ENCODE measurements at places on chromosomes 1 and 21.

GRCh38 chr21:32064281-32064910, 191.6 kb downstream of the HUNK start:
- H3K27me3 ChIP-seq = no peaks in the 10 kb centered on the region
- no peaks in the 10 kb centered on the region for H3K36me3 ChIP-seq
- no peak overlapping the region for H3K27ac ChIP-seq
- H3K4me3 ChIP-seq = no peak overlapping the region
- H3K4me1 ChIP-seq = no peaks in the 10 kb centered on the region
- DNase-seq = no peak

DNA sequence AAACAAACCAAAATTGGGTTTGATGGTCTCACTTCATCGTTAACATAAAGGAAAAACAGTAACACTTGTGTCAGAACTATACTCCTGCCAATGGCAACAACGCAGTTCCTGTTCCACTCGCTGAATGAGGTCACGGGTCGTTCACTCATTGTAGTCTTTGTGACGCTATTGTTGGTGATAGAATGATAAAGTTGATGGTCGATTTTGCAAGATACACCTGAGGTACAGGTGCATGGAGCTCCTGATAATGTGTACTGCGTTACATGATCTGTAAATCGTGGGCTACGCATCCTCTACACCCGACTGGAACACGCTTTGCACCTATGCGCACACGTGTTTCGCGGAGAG, 391 bp upstream of the CENPS start:
- no peaks in the 10 kb centered on the region for H3K27me3 ChIP-seq
- peak overlapping the region; percentile 85 for H3K27ac ChIP-seq
- peaks cover 15% of the 10 kb centered on the region for H3K4me1 ChIP-seq
- no peaks in the 10 kb centered on the region for H3K36me3 ChIP-seq
- DNase-seq = peak; percentile 24
- H3K4me3 ChIP-seq = peak overlapping the region; percentile 85

DNA sequence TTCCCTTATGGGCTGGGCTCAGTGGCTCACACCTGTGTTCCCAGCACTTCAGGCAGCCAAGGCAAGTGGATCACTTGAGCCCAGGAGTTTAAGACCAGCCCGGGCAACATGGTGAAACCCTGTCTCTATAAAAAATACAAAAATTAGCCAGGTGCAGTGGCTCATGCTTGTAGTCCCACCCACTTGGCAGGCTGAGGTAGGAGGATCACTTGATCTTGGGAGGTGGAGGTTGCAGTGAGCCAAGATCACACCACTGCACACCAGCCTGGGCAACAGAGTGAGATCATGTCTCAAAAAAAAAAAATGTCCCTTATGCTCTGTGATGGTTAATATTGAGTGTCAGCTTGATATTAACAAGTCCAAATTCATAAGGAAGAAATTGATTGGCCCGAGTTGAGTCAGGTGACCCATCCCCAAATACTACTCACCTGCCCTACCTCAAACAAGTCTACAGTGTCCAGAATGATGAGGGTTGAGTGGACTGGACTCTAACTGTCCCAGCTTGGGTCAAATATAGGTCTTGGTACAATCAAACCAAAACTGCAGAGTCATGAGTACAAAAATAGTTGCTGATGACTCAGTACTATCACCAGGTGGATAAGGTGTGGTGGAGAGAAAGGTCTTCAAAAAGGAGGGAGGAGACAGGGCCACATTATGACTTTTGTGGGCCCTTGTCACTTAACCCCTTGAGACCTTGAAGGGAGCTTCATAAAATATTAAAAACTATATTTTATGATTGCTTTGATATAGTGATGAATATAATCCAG, 161.0 kb downstream of the ZNF326 start:
- no peak overlapping the region for H3K27ac ChIP-seq
- no peak overlapping the region for H3K4me3 ChIP-seq
- H3K36me3 ChIP-seq = no peaks in the 10 kb centered on the region
- H3K4me1 ChIP-seq = no peaks in the 10 kb centered on the region
- DNase-seq = no peak
- H3K27me3 ChIP-seq = no peaks in the 10 kb centered on the region

- H3K4me1 ChIP-seq = no peaks in the 10 kb centered on the region
- peaks cover 14% of the 10 kb centered on the region for H3K27me3 ChIP-seq
- DNase-seq = no peak
- H3K36me3 ChIP-seq = no peaks in the 10 kb centered on the region
- H3K4me3 ChIP-seq = no peak overlapping the region
- no peak overlapping the region for H3K27ac ChIP-seq
These were observed 17.8 kb upstream of the POU3F1 start for GRCh38 chr1:38064197-38064903.

GRCh38 chr1:203325418-203326091, 20.2 kb downstream of the BTG2 start:
- peak overlapping the region; percentile 95 for H3K27ac ChIP-seq
- no peaks in the 10 kb centered on the region for H3K36me3 ChIP-seq
- peaks cover 75% of the 10 kb centered on the region for H3K4me1 ChIP-seq
- H3K27me3 ChIP-seq = no peaks in the 10 kb centered on the region
- no peak overlapping the region for H3K4me3 ChIP-seq

GRCh38 chr1:116911188-116911553, 1.5 kb downstream of the PTGFRN start:
- peak overlapping the region; percentile 83 for H3K27ac ChIP-seq
- H3K4me3 ChIP-seq = peak overlapping the region; percentile 89
- H3K27me3 ChIP-seq = no peaks in the 10 kb centered on the region
- DNase-seq = no peak
- peaks cover 51% of the 10 kb centered on the region for H3K4me1 ChIP-seq
- H3K36me3 ChIP-seq = no peaks in the 10 kb centered on the region

DNA sequence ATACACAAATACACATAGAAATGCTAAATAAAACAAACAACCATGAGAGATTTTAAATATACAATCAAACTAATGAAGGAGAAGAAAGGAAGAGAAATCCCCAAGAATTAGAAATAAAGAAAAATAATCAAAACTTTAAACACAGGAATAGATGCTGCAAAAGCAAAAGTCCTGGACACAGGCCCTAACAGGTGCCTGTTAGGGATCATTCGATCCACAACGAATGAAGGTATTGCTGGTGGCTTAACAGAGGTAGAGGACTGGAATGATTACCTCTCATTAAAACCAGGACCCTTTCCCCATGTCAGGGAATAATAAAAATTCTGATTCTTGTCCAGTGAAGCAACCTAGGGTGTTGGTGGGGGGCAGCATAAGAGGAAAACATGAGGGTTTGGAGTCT, 56.8 kb downstream of the CDC42BPA start:
- H3K4me1 ChIP-seq = no peaks in the 10 kb centered on the region
- no peaks in the 10 kb centered on the region for H3K27me3 ChIP-seq
- DNase-seq = no peak

- H3K4me3 ChIP-seq = no peak overlapping the region
- no peak for DNase-seq
- H3K36me3 ChIP-seq = no peaks in the 10 kb centered on the region
- no peaks in the 10 kb centered on the region for H3K4me1 ChIP-seq
- H3K27ac ChIP-seq = no peak overlapping the region
These were observed 188.6 kb downstream of the ZP4 start for GRCh38 chr1:237702161-237702560.

GRCh38 chr1:208158640-208159554, 85.3 kb downstream of the PLXNA2 start:
- H3K27ac ChIP-seq = peak overlapping the region; percentile 67
- peak; percentile 72 for DNase-seq
- H3K36me3 ChIP-seq = no peaks in the 10 kb centered on the region
- peaks cover 54% of the 10 kb centered on the region for H3K4me1 ChIP-seq

- peak; percentile 79 for DNase-seq
- H3K27ac ChIP-seq = peak overlapping the region; percentile 94
- H3K36me3 ChIP-seq = no peaks in the 10 kb centered on the region
- H3K27me3 ChIP-seq = no peaks in the 10 kb centered on the region
- peaks cover 37% of the 10 kb centered on the region for H3K4me1 ChIP-seq
- peak overlapping the region; percentile 52 for H3K4me3 ChIP-seq
These were observed 3.0 kb downstream of the ATP2B4 start for GRCh38 chr1:203629507-203630082.

DNA sequence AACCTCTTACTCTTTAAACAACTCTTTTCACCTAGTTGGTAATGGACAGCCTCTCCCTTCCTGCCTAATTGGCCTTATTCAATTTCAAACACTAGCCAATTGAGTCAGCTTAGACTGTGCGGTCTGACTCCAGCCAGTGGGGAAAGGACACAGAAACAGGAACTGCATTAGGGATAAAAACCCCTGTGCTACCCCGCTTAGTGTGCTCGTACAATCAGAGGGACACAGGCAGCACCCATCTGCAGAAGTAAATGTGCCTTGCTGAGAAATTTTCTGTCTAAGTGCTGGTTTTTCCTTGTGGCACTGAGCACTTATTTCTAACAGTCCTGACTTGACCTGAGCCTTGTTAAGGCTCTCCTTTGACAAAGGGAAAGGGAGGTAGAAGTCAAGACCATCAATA, 6.0 kb upstream of the CD2 start:
- no peak overlapping the region for H3K27ac ChIP-seq
- no peak overlapping the region for H3K4me3 ChIP-seq
- no peaks in the 10 kb centered on the region for H3K27me3 ChIP-seq

DNA sequence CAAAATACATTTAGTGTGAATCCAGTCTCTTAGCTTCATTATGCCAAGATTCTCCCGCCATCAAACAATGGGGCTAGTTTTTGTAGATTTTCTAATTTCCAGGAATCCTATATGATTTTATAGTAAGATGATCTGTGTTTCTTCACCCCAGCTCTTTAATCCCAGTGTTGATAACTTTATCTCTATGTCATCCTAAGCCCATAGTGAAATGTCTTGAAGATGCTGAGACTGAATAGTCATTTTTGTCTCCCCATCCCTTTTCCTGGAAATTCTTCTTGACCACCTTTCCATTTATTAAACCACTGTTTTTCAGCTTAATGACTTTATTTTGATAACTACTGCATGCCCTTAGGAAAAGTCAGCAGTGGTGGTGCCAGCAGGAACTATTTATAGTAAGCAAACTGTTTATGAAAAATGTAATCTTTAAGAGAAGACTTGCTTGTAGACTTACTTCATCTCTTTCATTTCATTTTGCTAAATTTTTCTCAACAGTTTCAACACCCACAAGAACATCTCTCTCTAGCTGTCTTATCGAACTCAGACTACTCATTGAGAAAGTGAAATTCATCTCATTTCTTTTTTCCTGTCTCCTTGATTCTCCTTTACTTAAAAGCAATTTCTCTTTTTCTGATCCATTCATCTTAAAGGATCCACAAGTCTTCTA, 116.6 kb downstream of the NTMT2 start:
- H3K4me3 ChIP-seq = no peak overlapping the region
- no peaks in the 10 kb centered on the region for H3K27me3 ChIP-seq
- H3K4me1 ChIP-seq = no peaks in the 10 kb centered on the region
- no peak overlapping the region for H3K27ac ChIP-seq

All from transverse colon (tissue), 4 donors.